ENCODE measurements at places on chromosomes 5 and 9. TPM values are rescaled to one million over a fixed set of nuclear protein-coding genes. Genes with fewer than 3 reads are reported as not detected.
A peak's percentile ranks its signal among the peaks of the same experiment; 100 is the strongest.

GRCh38 chr9:108609227-108609896, 246.4 kb downstream of the ACTL7B start:
- DNase-seq: no peak

- no peak for DNase-seq
These were observed 16.5 kb downstream of the AQP3 start for GRCh38 chr9:33430942-33431341.

DNA sequence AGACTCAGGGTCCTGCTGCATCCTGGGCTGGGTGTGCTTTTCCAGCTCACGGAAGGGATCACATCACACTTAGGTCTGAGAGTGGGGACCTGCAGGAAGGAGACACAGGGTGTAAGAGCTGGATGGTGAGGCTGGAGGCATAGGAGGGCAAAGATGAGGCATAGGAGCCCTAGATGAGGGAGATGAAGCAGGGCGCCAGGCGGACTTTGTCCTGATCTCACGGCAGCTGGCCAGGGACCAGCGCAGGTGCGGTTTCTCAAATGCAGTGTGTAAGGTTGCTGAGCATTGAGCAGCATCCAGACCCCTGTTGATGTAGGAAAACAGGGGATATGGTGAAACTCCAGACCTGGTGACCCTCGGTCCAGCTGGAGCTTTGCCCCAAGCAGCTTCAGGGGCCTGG, 156.5 kb downstream of the PSAT1 start:
- DNase-seq: no peak

DNA sequence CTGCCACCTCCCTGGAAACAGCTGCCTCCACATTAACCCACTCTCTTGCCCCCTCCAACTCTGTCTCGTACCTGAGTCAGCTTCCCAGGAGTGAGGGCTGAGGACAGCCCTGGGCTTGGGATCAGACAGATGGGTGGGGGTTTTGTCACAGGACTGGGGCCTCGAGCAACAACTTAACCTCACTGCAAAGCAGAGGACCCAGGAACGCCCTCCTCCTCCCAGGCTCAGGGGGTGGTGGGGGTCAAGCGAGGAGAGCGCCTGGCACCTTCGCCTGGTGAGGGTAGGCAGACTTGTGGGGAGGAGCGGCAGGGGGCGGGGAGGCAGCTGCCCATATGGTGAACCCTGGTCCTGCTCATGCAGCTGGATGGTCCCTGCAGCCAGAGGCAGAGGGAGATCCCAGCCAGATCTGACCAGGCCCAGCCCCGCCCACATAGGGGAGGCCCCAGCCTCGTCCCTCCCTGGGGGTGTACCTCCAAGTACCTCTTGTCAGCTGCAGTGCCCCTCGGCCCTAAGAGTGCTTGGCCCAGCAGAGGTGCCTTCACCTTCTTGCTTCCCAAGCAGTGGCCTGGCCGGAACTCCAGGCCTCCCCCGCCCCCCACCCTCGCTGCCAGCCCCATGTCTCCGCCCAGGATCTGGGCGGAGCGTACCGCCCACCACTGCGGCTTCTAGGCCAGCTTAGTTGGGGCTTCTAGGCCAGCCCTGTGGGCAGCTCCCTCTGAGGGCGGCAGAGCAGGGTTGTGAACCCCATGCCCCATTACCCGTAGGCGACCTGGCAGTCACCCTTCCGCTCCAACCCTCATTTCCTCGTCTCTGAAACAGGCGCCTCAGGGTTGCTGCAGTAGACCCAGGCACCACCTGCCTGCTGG, at the start of gene SARDH:
SARDH (minus strand) TSS at position 579 of the 866 bp plus-strand sequence. CDS start 4,179 bp downstream, outside the sequence.
- DNase-seq: peak; percentile 79

DNA sequence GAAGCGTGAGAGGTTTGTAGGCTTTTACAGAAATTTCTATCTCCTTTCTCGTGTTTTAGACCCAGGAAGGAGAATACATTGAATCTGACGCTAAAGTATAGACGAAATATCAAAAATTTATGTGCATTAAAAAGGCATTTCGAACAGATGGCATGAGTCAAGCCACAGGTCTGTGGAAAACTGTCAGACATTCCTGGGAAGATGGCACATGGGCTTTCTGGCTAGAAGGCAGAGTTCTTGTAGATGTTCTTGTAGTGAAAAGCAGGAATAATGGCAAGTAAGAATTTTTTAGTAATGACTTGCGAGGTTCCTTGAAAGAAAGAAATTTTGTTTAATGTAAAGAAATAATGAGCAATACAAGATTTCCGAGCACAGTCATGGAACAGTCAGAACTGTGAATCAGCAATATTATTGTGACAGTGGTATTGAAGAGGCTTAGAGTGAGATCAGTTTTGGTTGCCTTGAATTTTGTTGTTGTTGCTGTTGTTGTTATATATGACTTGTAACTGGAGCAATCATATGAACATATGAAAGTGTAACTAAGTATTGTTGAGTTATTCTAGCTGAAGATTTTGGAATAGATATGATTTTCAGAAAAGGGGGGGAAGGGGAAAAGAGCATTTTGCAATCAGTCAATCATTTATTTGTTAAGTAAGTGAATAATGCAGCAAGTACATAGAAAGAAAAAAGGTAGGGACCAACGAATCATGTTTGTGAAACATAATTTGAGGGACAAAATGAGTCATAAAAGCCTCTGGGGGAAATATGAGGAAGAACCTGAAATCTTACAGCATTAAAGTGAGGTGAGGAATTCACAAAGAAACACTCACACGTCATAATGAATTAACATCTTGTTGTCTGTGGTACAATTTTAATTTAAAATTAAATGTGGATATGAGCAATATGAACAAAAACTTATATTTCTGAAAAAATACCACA, 339.0 kb upstream of the CTNND2 start:
- no peak for DNase-seq

GRCh38 chr5:90014420-90014819, 395.1 kb downstream of the CETN3 start:
- DNase-seq: no peak

- no peak for DNase-seq
These were observed 25.3 kb downstream of the NSUN2 start for GRCh38 chr5:6607559-6607936.

IFNB1 gene
- total RNA-seq: not detected

GRCh38 chr5:40404613-40405012, 275.1 kb upstream of the PTGER4 start:
- no peak for DNase-seq

DNA sequence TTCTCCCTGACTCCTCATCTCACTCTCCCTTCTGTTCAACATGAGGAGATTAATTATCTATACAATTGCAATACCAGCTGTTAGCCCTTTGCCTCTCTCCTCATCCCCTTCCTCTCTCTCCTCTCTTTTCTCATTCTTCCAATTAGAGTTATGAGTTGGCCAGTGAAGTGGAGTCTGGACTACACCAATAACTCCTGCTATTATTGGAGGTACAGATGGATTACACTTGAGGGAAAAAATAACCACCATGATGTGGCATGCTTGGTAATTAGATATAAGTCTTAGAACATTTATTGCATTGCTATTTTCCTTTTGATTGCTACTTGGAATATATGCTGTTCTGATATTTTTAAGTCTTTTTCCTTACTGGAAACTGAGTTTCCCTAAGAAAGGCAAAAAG, 159.2 kb downstream of the FRMD3 start:
- no peak for DNase-seq

CD274 gene
- total RNA-seq: 25.9 TPM

- no peak for DNase-seq
These were observed 406.2 kb upstream of the ZNF608 start for GRCh38 chr5:125152461-125153189.

- no peak for DNase-seq
These were observed 1176.3 kb downstream of the CDH18 start for GRCh38 chr5:18811661-18812060.

TMEM252 gene
- not detected for total RNA-seq

- DNase-seq: no peak
These were observed 229.9 kb upstream of the GRIN3A start for GRCh38 chr9:101968392-101968791.

CCDC180 gene
- total RNA-seq: 4.0 TPM

DNA sequence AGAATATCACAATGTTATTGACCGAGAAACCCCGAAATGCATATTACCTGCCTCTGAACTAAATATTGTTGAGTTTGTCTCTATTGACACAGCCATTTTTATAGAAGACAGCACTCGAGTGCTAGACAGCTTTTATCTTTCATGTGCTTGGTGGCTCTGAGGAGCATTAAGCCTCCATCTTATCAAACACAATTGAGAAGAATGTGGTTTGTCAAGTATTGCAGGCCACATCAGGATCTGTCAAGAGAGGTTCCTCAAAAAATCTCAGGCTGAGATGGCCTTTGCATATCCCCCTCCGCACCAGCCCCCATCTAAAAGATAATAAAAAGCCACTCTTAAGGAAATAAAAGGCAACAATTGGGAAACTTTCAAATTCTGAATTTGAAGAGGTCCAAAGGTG, 284.8 kb downstream of the DENND1A start:
- no peak for DNase-seq

DNA sequence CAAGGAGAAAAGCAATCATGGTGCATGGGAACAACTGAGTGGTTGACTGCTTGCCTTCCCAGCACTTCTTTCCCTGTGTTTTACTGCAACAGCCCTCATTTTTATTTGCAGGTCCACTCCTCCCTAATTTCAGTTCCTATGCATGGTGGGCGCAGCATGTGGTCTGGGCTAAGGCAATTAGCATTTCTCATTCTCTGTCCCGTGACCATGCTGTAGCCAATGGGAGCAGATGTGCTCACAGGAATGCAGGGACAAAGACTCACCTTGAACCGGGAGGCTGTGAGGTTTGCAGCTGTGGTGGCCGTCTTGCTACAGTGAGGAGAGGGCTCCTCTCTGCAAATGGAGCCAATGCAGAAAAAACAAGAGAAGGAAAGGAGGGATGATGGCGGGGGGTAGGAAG, 315.5 kb downstream of the SLIT3 start:
- no peak for DNase-seq

CTNND2 gene
- total RNA-seq: 6.9 TPM

- DNase-seq: no peak
These were observed 8.0 kb upstream of the ZNF366 start for GRCh38 chr5:72515211-72515610.

All from upper lobe of right lung (tissue), 1 donor.